ENCODE measurements at places on chromosomes 7 and 10.
A peak's percentile ranks its signal among the peaks of the same experiment; 100 is the strongest.

DNA sequence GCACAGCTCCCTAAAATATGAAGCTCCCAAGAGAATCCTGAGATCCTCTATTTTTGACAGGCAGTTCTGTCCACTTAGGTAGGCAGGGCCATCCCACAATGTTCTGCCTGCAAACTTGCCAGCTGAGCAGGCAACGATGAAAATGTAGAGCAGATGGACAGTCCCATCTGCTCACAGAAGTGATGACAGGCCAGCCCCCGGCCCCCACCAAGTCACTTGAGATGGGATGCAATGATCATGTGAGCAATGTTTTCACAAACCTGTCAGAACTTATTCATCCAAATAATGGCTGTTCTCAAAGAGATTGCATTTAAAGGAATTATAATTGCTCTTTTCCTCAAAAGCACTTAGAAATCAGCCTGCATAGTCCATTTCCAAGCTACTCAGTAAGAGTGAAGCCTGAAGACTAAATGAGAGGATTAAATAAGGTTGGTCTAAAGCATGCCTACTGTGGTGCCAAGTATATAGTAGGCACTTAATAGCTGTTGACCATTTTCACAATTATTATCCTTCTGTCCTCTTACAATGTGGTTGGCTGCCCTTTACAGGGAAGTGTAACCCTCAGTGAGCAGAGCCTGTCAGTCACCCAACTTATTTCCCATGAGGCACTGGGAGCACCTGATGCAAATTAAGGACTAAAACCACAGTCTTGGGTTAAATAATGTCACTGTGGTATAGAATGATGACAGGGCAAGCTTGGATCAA lies 301.2 kb downstream of the FGFR2 start:
- no peak for DNase-seq

GRCh38 chr10:132634241-132634946 lies 96.8 kb downstream of the INPP5A start:
- no peak for DNase-seq

- DNase-seq = peak; percentile 38
Observed at GRCh38 chr10:78203915-78204818, 170.5 kb downstream of the RPS24 start.

- peak; percentile 53 for DNase-seq
Observed at GRCh38 chr10:103681617-103682399, 173.6 kb downstream of the SH3PXD2A start.

DNA sequence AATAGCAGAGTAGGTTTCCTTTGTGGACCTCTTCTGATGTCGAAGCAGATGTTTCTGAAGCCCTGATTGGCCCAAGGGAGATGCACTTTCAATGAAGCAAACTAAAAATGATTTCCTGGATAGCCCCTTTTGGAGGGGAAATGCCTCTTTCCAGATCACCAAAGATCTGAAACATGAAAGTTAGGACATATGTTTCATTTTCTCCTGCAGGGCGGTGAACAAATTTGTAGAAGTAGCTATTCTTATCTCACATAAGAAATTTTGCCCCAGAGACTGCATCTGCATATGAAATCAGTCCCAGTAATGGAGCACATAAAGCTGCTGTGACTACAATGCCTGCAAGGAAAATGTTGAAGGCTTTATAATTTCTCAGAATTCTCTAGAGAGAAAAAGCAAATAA lies 56.0 kb downstream of the THSD7A start:
- no peak for DNase-seq

GRCh38 chr7:98210513-98211220 lies 572 bp upstream of the BHLHA15 start:
- DNase-seq = no peak

DNA sequence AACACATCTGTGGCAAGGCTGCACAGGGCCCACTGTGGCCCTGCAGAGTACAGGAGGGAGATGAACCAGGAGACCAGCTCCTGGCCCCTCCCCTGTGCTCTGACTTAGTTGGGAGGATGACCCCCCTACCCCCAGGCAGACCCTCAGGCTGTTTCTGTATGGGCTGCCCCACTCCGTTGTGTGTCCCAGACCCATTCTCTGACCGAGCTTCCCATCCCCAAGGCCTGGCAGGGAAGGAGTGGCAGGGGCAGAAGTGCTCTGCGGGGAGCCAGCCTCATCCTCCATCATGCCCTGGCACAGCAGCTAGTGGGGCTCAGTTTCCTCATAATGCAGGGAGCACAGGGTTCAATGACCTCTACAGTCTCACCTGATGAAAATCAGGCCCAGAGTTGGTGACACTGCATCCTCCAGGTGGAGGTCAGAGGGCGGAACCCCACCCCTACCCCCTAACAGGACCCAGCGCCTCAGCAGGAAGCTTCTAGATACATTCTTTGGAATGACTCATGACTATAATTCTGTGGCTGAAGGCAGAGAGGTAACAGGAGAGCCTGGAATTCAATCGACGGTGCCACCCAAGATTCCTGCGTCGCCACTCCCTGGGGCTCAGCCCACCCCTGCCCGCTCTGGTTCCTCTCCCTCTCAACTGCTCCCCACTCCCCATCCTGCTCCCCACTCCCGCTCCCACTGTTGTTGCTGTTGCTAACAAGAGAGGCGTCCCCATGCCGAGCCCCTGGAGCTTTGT lies 18.2 kb downstream of the PODXL start:
- no peak for DNase-seq

DNA sequence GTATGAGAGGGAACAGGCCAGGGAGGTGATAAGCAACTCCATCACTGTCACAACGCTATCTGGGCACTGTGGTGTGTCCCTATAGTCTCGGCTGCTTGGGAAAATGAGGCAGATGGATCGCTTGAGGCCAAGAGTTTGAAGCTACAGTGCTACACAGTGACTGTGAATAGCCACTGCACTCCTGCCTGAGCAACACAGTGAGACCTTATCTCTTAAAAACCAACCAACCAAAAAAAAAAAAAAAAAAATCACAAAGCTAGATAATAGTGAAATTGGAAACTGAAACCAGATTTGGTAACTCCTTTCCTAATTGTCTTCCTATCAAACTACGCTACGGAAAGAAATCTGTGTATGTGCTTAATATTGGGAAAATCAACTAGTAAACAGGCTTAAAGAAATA lies 14.1 kb downstream of the MICU1 start:
- peak; percentile 57 for DNase-seq

DNA sequence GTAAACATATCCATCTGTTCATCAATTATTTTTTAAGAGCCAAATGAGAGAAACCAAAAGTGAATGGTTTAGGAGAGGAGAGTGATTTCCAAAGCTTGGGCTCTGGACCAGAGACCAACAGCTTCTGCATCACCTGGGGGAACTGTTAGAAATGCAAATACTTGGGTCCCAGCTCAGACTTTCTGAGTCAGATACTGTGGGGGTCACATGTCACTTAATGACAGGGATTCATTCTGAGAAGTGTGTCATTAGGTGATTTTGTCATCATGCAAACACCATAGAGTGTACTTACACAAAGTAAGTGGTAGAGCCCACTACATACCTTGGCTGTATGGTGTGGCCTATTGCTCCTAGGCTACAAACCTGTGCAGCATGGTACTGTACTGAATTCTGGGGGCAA lies 128.5 kb upstream of the PRR15 start:
- DNase-seq = peak; percentile 2

DNA sequence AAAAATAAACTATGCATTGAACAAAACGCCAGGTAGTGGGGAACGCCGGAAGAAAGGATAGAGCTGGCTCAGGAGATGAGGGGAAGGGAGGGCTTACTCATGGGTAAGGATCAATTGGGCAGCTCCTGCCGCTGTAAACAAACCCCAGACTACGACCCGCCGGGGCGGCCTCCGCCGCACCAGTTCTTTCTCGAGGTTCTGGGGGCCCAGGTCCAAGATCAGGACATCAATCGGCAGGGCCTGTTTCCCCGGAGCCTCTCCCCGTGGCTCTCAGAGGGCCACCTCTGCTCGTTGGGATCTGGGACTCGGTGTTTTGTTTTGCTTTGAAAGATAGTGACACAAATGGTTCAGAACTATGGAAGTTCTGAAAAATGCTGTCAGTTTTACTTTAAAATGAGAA lies 140.4 kb downstream of the ELFN1 start:
- no peak for DNase-seq

DNA sequence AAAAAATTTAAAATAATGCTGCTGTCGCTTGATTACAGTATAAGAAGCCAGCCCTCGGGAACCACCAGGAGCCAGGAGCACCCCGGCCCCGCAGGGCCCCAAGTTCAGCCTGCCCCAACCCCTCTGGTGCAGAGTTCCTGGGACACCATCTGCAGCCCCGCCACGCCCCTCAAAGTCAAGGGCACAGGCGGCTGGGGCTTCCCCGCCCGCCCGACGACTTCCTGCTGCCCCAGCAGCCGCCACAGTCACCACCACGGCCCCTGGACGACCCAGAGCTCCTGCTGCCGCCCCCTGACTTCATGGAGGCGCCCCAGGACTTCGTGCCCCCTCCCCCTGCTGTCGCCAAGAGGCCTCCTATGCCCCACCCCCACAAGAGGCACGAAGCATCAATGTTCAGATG lies 103.6 kb upstream of the PDSS1 start:
- DNase-seq = no peak

- no peak for DNase-seq
Observed at GRCh38 chr10:109982123-109982522, 25.7 kb upstream of the ADD3 start.

- no peak for DNase-seq
Observed at GRCh38 chr7:115096262-115096661, 174.4 kb downstream of the MDFIC start.

GRCh38 chr10:13904064-13904463 lies 317.3 kb downstream of the PRPF18 start:
- no peak for DNase-seq

GRCh38 chr7:83908526-83908925 lies 259.6 kb upstream of the SEMA3E start:
- peak; percentile 61 for DNase-seq

GRCh38 chr7:29090836-29091601 lies 55.3 kb downstream of the CPVL start:
- DNase-seq = no peak

GRCh38 chr10:19977097-19977521 lies 160.9 kb downstream of the PLXDC2 start:
- no peak for DNase-seq

GRCh38 chr10:125599194-125599593 lies 83.8 kb downstream of the TEX36 start:
- DNase-seq = no peak

GRCh38 chr7:87517136-87517815 lies 41.8 kb upstream of the ABCB4 start:
- DNase-seq = no peak

- DNase-seq = peak; percentile 78
Observed at GRCh38 chr7:133645884-133646391, 393.1 kb downstream of the EXOC4 start.

DNA sequence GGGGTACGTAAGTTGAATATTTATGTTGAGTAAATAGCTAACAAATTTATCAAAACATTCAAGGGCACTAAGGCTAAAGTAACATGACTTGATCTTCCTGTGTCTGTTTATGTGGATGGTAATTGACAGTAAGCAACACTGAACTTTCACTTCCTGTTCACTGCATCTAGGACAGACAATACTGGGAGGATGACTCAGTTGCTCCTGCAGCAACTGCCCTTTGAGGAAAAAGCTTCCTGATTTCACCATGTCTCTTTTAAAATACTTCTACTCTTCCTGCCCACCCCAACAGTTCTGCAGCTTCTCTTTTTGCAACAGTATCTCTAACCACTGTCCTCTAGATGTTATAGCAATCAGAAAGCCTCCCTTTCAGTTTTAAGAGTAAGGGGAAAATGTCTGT lies 76.6 kb upstream of the HGF start:
- peak; percentile 93 for DNase-seq

- no peak for DNase-seq
Observed at GRCh38 chr10:27197980-27198620, 42.5 kb downstream of the ACBD5 start.

DNA sequence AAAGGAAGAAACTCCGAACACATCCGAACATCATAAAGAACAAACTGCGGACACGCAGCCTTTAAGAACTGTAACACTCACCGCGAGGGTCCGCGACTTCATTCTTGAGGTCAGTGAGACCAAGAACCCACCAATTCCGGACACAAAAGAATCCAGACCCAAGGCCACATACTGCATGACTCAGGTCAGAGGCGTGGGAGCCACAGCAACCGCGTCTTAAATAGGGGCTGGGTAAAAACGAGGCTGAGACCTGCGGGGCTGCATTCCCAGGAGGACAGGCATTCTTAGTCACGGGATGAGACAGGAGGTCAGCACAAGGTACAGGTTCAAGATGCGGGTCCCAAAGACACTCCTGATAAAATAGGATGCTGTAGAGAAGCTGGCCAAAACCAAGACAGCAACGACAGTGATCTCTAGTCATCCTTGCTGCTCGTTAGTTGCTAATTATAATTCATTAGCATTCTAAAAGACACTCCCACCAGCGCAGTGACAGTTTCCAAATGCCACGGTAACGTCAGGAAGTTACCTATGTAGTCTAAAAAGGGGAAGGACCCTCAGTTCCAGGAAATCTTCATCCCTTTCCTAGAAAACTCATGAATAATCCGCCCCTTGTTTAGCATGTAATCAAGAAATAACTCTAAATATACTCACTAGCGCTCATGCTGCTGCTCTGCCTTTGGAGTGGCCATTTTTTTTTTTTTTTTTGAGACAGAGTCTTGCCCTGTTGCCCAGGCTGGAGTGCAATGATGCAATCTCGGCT lies 19.3 kb downstream of the AP5Z1 start:
- DNase-seq = no peak

DNA sequence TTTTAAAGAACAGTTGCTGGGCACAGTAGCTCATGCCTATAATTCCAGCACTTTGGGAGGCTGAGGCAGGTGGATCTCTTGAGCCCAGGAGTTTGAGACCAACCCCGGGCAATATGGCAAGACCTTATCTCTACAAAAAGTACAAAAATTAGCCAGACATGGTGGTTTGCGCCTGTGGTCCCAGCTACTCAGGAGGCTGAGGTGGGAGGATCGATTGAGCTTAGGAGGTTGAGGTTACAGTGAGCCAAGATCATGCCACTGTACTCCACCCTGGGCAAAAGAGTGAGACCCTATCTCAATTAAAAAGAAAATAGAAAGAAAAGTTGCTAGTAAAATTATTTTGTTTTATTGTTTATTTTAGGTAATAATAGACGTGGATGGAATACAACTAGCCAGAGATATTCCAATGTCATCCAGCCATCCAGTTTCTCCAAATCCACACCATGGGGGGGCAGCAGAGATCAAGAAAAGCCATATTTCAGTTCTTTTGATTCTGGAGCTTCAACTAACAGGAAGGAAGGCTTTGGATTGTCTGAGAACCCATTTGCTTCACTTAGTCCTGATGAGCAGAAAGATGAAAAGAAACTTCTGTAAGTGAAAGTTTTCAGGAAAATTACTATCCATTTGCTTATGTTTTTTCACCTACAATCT lies 3.0 kb downstream of the NUP42 start:
- peak; percentile 79 for DNase-seq

DNA sequence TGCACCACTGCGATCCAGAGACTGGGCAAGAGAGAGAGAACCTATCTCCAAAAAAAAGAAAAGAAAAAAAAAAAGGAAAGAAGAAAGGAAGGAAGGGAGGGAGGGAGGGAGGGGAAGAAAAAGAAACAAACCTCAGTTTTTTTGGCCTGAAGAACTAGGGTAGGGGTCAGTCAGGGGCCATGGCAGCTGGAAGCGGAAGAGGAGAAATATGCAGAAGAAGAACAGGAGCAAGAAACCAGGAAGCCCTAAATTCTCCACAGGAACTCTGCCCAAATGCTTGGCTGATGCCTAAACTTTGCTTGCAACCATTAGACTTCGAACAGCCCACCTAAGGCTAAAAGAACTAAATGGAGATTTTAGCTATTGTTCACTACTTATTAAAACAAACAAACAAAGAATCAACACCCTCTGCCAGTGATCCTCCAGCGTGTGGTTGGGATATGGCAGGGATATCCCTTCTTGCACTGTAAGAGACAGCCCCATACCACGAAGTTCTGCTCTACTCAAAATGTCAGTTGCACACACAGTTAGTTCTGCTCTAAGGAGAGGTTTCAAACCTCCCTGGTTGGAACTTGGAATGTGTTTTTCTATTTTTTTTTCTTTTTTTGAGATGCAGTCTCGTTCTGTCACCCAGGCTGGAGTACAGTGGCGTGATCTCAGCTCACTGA lies 139.5 kb downstream of the FAM107B start:
- DNase-seq = no peak

Measured in suppressor macrophage treated with lipopolysaccharide for 4 hours (primary cell).